ENCODE measurements at places on chromosomes 1 and 21.

GRCh38 chr1:36457691-36458090 lies 6.5 kb downstream of the MRPS15 start:
- no peak for DNase-seq

DNA sequence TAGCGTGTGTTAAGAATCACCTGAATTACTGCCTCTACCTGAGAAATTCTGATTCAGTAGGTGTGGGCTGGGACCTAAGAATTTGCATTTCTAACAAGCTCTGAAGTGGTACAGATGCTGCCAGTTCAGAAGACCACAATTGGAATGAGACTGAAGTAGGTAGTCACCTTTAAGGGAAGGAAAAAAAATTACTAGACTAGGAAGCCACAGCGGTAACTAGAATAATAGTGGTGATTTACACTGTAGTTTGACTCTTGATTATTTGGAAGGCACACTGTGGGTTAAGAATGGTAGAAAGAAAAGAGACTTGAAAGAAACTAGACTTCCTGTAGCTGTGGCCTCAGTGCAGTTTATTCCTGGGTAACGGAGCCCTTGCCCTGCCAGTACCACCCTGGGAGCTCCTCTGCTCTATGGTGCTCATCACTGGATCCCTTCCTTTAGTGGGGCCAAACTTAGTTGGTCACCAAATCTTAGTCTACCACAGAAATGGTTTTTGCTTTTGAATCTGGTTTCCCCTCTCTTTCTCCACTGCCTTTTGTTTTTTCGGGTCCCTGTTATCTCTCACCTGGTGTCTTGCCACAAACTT lies 43.6 kb downstream of the ARID1A start:
- DNase-seq = no peak

GRCh38 chr1:91944087-91944486 lies 5.1 kb upstream of the BRDT start:
- no peak for DNase-seq

GRCh38 chr1:160408864-160409263 lies 8.5 kb downstream of the VANGL2 start:
- DNase-seq = no peak

DNA sequence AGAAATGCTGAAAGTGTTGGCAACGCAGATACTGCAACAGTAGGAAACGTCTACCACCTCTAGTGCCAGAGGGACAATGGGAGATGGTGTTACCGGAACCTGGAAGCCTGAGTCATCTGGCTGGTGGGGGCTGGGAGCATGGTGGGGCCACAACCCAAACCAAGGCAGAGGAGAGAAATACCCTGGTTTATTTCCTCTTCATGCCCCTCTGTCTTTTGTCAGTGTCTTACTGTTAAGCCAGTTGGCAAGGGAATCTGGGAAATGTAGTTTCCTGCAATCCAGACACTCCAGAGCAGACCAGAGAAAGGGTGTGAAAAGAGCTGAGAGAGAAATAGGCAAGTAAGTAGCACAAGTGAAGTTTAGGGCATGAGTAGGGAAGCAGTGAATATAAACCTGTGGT lies 14.8 kb downstream of the DNTTIP2 start:
- no peak for DNase-seq

DNA sequence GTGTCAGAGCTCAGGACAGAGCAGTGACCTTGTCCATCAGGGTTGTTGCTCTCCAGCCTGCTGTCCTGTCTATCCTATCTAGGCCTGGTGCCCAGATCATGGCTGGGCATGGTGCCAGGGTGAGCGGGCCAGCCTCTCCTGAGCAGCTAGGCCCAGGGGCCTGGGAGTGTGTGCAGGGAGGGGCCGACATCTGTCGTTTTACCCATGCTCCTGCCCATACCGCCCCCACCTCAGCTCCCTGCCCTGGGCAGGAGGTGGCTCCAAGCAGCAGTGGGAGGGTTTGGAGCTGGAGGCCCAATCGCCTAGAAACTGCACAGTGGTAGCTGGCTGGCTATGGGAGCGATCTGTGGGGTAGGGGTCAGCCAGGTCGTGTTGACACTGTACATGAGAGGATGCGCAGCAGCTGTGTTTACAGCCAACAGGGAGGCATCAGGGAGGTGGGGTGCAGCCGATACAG lies 6.5 kb downstream of the INSRR start:
- peak; percentile 39 for DNase-seq

GRCh38 chr1:84434801-84435549 lies 36.7 kb downstream of the DNASE2B start:
- DNase-seq = no peak

DNA sequence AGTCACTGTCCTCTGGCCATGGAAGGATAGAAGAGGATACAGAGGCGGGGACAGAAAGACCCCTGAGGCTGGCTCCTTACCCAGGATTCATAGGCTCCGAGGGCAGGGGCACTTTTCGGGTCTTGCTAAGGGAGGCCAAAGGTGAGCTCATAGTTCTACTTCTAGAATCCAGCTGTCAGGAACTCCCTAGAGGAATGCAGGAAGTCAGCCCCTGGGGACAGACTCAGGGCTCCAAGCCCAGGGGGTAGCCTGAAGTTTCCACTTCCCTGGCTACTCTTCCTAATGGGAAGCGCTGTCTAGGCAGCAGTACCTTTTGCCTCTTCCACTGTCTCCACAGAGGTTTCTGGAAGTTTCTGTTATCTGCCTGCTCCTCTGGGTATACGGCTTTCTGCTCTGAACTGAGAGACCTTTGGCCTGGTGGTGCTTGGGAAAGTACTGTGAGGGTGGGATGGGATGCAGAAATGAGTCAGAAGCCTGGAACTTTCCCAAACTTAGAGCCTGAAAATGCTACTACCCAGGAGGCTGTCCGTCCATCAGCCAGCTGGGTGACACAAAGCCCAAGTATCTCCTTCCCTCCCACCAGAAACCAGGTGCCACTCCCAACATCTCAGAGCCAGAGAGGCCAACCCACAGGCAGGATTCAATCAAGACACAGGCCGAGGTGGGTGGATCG lies 3.6 kb downstream of the UBXN11 start:
- DNase-seq = no peak

- DNase-seq = no peak
These were observed 5.0 kb upstream of the MRPL24 start for GRCh38 chr1:156745881-156746280.

- no peak for DNase-seq
These were observed 9.1 kb downstream of the EXO1 start for GRCh38 chr1:241857131-241857530.

DNA sequence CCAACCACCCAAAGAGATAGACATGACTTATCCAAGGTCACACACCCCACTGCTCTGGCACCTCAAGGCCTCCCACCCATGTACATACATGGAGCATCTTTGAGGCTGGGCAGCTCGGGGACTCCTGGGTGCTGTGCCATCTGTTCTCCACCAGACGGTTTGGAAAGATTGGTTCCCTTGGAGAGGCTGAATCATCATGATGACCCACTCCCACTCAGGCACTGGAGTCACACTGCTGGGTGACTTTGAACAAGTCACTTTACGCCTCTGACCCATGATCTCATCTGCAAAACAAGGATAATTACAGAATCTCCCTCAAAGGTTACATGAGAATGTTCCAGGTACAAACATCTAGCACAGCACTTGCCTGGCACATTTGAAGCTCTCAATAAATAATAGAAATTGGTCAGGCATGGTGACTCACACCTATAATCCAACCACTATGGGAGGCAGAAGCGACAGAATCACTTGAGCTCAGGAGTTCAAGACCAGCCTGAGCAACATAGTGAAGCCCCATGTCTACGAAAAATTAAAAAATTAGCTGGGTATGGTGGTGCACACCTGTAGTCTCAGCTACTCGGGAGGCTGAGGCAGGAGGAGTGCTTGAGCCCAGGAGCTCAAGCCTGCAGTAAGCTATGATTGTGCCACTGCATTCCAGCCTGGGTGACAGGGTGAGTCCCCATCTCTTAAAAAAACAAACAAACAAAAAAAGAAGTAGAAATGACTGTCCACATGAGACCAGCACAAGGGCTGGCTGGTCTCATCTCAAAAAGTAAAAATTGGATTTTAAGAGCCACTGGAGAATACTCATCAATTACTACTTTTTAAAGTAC lies 74.9 kb downstream of the RRAGC start:
- no peak for DNase-seq

GRCh38 chr1:4512636-4513035 lies 141.8 kb upstream of the AJAP1 start:
- no peak for DNase-seq

GRCh38 chr1:8182034-8182761 lies 135.7 kb upstream of the SLC45A1 start:
- no peak for DNase-seq

DNA sequence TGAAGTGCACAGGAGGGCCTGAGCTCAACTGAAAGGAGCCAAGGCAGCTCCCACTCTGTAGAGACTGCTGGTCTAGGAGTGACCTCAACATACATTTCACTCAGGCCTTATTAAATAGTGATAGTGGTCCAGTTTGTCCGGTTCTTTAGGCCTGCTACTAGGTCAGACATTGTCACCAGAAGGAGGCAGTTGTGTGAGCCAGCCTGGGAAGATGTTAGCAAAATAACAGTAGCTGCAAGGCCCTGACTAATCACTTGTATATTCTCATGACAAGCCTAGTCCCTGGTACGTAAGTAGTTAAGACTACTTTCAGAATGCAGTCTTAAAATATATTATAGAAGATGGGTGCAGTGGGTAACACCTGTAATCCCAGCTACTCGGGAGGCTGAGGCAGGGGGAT lies 264.0 kb upstream of the CAMK1G start:
- no peak for DNase-seq

DNA sequence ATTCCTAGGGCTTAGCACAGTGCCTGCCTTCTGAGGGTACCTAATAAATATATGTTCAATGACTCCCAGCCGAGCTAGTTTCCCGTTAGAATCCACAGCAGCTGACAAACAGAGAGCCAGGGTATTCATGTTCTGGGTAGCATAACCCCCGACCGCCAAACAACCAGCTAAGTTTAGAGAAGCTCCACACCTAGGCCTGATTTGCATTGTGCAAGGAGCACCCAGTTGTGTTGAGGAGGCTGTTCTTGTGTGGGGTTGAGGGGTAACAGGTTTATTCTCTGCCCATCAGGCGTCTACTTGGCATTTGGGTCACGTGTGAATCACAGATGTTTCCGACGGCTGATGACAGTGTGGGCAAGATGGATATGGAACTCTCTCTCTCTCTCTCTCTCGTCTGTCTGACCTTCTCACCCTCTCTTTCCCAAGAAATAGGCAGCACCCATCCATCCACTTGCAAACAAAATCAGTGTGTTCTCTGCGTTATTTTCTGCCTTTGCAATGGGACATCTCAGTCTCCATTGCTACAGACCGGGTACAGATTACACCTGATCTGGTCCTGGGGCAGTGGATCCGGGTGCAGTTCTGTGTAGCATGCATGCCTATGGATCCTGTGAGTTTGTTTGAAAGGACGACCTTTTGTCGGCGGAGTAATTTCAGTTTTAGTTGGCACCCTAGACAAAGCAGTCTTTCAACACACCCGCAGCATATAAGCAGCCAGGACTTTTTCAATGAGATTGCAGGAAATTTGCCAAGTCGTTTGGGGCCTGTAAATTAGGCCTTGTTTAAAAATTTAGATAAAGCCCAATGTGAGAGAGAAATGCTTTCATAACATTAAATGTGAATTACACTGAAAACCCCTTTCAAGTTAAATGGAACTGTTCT lies 29.4 kb downstream of the KAZN start:
- peak; percentile 43 for DNase-seq

- DNase-seq = no peak
These were observed 87.9 kb downstream of the SYT14 start for GRCh38 chr1:210025870-210026269.

- peak; percentile 89 for DNase-seq
These were observed 29.7 kb downstream of the ENO1 start for GRCh38 chr1:8848663-8849386.

DNA sequence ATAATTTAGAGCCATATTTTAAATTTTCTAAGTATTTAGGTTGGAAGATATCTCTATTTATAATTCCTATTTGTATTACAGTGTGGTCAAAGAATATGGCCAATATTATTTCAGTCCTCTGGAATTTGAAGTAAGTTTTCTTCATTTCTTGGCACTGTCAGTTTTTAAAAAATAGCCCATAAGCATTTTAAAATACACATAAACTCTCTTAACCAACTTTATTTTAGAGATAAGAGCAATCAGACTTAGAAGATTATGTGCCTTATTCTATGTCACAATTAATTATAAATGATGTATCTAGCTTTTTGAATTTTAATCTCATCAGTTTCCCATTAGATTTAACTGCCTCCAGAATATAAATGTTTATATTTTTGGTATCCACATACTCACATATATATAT lies 130.8 kb downstream of the USP25 start:
- DNase-seq = no peak

GRCh38 chr1:189752461-189752995 lies 725.1 kb downstream of the BRINP3 start:
- no peak for DNase-seq

DNA sequence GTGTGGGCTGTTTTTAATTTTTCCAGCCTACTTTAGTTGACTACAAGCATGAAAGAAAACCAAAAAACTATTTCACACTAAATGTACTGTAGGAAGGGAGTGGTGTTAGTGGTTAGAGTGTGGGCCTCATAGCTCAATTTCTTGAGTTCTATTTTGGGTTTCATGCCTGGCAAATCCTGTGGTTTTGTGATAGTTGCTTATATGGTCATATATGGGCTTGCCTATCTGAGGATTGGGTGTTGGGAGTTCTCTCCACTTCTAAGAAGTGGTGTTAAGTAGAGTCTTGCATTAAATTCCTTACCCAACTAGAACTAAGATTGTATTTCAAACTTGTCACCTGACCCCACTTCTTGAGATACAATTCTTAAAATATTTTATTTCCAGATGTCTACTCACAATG lies 37.8 kb upstream of the COL11A1 start:
- DNase-seq = no peak

DNA sequence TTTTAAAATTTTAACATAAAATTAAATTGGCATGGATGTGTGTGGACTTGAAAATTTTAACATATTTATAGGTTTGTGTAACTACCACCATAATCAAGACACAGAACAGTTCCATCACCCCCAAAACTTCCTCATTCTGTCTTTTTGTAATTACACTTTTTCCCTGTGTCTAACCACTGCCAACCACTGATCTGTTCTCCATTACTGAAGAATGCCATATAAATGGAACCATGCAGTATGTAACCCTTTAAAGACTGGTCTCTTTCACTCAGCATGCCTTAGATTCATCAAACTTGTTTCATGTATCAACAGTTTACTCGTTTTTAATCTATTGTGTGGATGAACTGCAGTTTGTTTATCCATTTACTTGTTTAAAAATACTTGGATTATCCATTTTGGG lies 13.0 kb upstream of the AHCYL1 start:
- no peak for DNase-seq

DNA sequence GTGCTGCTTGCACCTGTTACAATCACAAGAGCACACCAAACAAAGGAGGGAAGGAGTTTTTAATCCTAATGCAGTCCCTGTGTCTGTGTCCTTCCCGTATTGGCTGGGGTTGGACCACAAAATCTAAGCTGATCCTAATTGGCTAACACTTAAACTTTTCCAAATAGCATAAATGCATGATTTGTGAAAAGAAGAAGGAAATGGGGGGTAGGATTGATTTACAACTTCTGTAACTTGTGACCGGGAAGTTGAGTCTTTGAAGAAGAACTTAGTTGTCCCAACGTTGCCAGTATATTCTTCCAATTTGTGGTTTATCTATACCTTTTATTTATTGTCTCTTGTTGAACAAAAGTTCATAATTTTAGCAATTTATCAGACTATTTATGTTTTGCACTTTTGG lies 11.8 kb upstream of the IPP start:
- no peak for DNase-seq
